ENCODE measurements at places on chromosomes 1 and 21.

DNA sequence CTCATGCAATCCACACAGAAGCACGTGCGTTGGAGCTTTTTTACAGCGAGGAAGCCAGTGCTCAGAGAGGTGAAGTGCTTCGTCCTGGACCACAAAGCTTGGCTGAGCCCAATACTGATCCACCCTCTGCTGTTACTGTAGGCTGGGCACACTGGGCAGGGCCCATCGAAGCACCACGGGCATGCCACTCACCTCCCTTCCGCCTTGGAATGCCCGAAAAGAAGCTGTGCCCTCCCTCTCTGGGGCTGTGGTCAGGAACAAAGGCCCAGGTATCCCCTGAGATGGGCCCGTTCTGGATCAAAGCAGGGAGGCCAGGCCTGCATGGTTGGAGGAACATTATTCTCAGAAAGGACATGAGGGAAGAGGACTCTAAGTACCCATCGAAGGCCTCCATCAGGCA, 206.7 kb upstream of the C1orf174 start:
- no peak for DNase-seq

DNA sequence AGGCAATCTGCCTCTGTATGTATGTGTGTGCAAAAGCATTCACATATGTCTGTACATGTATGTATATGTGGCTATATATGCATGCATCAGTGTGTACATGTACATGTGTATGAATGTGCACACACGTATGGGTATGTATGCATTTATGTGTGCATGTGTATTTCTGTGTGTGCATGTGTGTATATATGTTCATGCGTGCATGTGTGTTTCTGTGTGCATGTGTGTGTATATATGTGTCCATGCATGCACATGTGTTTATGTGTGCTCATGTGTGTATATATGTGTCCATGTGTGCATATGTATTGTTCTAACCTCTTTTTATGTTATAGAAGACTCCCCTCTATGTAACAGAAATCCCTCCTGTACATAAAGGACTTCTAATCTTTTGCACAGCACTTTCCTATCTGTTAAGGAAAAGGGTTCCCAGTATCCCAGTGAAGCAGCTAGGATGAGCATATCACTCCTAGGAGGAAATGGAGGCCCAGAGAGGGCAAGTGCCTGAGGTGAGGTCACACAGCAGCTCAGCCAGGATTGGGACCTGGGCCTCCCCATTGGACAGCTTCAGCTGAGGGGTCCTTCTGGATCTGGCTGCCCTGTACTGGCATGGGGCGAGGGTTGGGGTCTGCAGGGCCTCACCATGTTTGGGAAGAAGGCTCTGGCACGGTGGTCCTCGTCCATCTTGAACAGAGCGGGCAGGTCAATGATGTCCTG, 15.8 kb upstream of the SDHB start:
- no peak for DNase-seq

DNA sequence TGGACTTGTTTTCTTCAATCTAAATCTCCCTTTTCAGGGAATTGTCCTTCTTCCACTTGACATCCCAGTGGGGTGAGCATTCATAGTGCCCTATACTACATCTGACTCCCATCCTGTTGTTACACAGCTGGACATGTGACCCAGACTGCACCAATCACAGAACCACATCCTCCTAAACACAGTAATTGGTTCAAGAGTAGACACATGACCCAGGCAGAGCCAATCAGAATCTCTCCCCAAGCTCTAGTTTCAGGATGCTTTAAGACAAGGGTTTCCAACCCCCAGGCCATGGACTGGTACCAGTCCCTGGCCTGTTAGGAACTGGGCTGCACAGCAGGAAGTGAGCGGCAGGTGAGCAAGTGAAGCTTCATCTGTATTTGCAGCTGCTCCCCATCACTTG, 5.6 kb upstream of the DDOST start:
- DNase-seq: no peak

DNA sequence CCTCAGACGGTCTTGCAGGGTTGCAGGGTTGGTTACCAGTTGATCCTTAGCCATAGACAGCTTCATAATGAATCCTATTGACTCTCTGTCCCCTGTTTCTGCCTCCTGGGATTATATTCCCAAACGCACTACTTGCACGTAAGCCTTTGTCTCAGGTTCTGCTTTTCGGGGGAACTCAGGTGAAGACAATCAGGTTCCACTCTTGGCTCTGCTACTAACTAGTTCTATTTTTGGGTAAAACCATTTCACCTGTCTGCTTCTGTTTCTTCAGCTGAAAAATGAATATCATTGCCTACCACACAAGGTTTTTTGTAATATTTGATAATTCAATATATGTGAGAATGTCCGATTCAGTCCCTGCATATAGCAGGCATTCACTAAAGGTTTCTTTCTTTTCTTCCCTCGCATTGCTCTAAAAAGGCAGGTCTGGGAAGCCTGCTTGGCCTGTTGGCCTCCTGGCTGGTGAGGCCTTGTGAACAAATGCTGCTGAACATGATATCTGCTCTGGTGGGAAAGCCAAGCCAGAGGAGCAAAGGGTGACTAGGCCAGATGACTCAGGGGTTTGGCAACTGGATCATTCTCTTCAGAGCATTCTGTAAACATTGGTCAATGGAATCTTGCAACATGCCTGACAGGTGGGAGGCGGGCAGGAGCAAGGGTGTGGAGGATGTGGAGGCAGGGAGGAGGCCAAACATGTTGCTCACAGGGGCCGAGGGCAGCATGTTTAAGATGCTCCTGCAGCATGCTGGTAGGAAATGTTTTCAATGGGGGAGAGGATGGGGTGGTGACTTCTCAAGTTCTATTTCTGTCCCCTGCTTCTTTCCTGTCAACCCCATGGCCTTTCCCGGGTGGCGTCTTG, 23.8 kb downstream of the IER5 start:
- DNase-seq: no peak

GRCh38 chr1:217244971-217245370, 385.9 kb downstream of the GPATCH2 start:
- DNase-seq: no peak

- DNase-seq: no peak
Measured at GRCh38 chr1:203325026-203325417, 19.7 kb downstream of the BTG2 start.

- DNase-seq: no peak
Measured at GRCh38 chr1:193951984-193952383, 765.6 kb upstream of the B3GALT2 start.

DNA sequence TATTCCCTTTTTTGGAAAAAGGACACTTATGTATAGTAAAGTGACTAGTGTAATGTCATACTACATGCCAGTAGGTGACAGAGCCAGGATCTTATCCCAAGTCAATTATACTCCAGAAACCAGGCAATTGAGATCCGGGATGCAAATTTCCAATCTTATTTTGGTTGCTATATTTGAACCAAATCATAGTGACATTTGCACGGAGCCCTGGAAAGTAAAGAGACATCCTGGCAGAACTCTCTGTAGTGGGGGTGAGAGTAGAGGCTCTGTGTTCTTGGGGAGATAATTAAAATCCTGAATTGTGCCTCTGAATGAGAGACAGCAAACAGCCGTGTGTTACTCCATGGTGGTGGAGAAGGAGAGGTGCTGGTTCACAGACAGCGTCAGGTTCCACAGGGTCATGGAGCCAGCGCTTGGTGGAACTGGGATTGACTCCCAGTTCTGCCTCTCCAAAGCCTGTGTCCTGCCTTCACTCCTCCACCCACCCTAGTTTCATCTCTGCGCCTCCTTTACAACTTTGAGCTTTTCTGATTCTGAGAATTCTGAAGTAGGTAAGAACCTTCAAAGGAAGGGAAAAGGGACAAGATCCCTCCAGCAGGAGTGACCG, 432.3 kb downstream of the PTPRU start:
- DNase-seq: no peak

DNA sequence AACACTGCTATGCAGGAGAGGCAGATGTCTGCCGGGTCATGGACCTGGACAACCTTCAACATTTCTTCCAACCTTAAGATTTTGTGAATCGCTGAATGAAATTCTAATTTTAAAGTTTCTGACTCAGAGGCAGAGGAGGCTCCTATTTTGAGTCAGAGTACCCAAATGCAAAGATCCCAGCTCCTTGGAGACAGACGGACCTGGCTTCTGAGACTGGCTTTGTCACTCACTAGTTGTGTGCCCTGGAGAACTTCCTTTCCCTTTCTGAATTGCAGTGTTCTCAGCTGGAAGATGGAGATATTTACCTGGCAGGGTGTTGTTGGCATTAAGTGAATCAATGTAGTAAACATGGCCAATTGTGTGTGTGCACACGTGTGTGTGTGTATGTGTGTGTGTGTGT, 51.9 kb downstream of the IER5 start:
- no peak for DNase-seq

DNA sequence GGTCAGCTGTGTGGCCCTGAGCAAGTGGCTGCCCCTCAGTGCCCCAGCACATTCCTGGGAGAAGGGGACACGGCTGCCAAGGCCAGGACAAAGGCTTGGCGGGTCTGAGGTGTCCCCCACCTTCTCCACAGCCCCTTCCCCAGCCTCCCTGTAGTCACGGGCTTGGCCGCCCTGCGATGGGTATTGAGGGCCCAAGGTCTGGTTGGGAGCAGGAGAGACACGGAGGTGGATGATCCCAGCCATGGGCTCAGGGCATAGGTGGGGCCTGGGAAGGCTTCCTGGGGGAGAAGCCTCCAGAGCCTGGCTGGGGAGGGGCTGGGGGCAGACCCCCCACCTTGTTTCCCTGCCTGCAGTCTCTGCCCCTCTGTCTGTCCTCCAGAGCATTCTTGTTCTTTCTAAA, 27.0 kb downstream of the TTC39A start:
- DNase-seq: no peak

DNA sequence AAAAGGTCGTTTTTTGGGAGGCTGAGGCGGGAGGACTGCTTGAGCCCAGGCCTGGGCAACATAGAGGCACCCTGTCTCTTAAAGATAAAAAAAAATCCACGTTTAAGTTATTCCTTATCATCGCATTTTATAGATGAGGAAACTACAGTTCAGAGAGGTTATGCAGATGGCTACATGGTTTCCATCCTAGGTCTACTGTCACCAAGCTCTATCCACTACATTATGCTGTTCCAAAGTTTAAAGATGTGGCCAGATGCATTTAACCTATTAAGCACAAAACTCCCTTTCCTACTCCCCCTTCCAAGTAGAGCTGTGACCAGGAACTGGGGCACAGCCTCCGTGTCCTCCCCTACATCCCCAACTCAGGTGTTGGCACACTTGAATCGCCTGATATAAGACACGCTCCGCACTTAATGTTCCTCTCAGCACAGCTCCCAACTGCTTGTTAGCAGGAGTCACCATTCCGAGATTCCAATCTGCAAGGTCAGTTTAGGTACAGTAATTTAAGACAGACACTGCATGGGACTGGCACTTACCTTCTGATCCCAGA, 1.3 kb downstream of the TAF5L start:
- DNase-seq: no peak

GRCh38 chr1:18953731-18954231, 2.7 kb downstream of the IFFO2 start:
- no peak for DNase-seq

GRCh38 chr21:34191876-34192275, 118.5 kb downstream of the MRPS6 start:
- DNase-seq: no peak

DNA sequence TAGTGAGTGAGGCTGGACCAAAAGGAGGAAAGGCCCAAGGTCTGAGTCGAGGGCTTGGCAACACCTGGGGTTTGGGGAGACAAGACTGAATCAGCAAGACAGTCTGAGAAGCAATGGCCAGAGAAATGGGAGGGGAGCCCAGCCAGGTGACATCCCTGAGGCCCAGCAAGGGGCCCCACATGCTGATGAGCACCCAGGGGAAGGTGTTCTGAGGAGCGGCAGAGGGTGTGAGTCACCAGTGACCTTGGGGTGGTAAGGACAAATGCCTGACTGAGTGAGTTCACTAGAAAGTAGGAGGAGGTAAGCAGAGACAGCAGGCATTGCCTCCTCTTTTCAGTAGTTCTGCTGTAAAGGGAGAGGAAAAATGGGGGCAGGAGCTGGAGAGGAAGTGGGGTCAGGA, 192.4 kb upstream of the GALNT2 start:
- DNase-seq: no peak

DNA sequence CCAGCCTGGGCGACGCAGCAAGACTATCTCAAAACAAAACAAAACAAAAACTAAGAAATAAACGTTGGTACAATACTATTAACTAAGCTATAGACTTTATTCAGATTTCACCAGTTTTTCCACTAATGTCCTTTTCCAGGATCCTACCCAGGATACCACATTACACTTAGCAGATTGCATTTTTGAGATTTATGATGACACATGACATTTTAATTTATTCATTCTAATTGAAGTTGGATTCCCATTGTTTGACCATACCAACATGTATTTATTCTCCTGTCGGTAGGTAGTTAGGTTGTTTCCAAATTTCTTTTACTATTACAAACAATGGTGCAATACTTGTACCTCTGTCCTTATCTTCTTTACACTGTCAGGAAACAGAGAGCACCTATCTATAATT, 6.8 kb upstream of the KLF17 start:
- DNase-seq: no peak

DNA sequence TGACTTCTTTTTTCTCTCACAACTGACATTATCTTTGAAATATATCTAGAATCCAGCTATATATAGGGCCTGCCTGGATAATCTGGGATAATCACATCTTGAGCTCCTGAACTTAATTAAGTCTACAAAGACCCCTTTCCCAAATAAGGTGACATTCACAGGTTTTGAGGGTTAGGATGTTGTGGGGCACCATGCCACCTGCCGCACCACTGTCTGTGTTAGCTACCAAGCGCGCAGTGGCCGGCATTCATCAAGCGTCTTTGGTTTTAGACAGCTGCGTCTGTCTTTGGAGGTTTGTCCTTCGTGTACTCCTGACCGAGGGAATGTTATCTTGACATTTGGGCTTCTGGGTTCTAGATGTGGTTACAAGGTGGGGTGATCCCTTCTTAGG, 7.5 kb downstream of the TRAPPC10 start:
- no peak for DNase-seq

GRCh38 chr1:173206816-173207568, at the start of gene TNFSF4:
TNFSF4 (minus strand) TSS chr1:173207331; CDS start chr1:173207176, 155 bp downstream.
- DNase-seq: no peak

DNA sequence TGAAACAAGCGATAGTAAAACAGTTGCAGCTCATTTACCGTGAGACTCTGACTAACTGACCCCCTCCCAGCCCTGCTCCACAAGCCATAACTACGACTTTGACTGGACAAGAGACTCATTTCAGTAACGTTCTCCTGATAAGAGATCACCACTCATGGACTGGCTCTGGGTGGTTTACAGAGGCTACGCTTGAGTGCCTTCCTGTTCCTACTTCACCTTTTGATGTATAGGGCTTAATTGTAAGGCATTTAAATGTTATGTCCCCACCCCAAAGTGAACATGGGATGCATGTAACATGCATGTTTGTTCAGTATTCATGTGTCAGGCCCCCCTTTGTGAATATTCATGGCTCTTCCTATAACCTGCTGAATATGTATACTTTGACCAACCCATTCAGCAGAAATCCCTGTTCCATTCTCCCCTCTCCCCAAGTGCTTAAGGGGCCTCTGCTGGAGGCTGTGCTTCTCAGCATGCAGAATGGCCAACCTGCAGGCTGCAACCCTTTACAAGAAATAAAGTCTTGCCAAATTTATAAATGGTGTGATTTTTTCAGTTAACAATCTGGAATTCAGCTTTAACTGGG, 50.7 kb upstream of the SPOCD1 start:
- no peak for DNase-seq

GRCh38 chr1:38474738-38475623, 384.6 kb downstream of the RRAGC start:
- no peak for DNase-seq
